ENCODE measurements at places on chromosomes 4 and X.

- no peak for DNase-seq
Measured at GRCh38 chr4:167544391-167544790, 310.1 kb upstream of the SPOCK3 start.

GRCh38 chr4:11821772-11822430 is 393.2 kb upstream of the HS3ST1 start:
- no peak for DNase-seq

GRCh38 chr4:2290974-2291704 is 29.2 kb upstream of the MXD4 start:
- no peak for DNase-seq

- DNase-seq, result no peak
Measured at GRCh38 chr4:19063662-19064061, 1042.1 kb upstream of the LCORL start.

DNA sequence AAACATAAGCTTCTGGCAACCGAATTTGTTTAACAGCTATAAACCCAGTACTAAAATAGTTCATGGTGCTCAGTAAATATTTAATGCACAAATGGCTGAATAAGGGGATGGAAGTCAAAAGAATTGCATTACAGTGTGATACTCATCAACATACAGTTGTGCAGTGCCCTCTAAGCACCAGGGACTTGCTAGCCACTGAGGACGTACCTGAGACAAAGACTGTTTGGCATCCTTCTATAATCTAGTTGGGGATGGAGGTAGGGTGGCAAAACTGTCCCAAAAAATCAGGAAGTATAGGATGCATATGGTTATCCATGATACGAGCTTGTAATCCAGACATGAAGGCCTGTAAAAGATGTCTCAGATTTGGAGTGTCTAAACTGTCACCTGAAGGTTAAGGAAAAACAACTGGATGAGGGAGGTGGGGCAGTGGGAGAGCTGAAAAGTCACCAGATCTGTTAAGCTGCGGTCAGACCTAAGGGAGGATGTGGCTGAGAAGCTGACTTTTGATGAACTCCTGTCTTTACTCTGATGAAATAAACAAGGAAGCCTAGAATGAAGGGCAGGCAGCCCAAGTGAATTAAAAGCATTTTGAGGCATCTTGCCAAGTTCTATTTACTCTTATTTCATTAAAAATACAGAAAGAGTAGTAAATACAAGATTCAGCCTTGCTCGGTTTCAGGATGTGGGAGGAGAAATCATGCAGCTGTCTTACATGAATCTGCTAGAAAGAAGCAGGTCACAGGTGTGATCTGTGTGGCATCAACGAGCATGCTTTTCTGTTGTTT is 12.0 kb upstream of the CD38 start:
- DNase-seq, result no peak

DNA sequence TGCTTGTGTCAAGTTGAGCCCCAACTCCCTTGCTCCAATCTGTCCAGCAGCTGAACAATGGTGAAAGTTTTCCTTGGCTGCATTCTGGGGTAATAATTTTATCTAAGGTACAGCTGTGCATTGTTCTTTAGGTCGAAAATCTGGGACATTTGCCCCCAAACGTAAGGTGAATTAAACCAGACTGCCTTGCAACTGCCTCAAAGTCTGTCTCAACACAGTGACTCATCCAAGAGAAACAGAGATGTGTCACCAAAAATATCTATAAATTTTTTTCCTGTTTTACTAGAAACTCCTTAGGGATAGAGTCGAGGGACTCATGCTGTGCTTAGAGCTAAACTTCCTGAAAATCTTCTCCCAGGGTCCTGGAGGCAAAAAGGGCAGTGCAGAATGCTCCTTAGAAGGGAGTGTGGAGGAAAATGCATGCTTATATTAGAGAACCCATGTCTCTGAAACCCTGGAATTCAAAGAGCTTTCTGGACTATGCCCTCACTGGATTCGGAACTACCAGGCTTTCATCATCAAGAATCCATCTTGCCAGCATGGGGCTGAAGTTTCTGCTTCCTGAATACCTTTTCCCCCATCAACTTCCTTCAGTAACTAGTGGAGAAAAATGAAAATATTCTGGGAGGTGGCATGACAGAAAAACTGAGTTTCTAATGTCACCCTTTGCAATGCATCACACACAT is 115.7 kb downstream of the PALLD start:
- DNase-seq, result no peak

GRCh38 chr4:19544446-19545125 is 707.1 kb upstream of the SLIT2 start:
- no peak for DNase-seq

DNA sequence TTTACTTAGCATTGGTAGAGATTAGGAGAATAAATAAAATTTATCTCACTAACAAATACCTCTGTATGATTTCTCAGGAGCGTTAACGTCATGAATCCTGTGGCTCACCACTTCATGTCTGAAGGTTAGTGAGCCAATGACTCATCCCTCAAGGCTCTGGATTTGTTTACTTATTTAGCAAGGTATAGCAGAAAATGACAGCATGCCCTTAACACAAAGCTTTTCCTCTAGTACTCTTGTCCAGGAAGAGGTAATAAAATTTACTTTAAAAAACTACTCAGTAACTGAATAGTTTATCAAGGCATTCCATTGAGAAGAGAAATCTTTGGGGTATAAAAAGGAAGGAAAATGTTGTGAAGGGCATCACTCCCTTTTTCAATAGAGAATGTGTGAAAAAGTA is 823.8 kb downstream of the CCSER1 start:
- no peak for DNase-seq

- no peak for DNase-seq
Measured at GRCh38 chr4:169823685-169824084, 65.9 kb upstream of the HPF1 start.

Data from osteocyte (in vitro differentiated cells).